NCI-H1417 treated with DMSO at 0.1 percent for 48 hours (cell line): ENCODE measurements at places on chromosomes 2 and 18.

DNA sequence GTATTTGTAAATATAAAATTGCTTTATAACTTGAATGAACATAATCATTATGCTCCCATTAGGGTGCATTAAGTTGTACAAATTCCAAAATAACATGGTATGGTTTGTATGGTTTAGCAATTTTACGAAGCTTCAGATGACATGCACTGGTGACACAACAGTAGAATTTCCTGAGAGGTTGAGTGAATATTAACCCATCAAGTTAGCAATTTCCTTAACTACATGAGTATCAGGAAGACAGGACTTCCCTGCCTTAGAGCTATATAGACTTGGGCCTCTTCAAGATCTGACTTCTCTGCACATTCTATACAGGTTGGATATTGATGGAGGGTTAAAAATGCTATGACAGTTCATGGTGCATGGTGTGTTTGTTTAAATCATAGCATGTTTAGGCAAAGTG lies 60.2 kb downstream of the ZC3H6 start:
- no peak for DNase-seq

GRCh38 chr2:153939124-153939796 lies 67.5 kb downstream of the GALNT13 start:
- DNase-seq = no peak

DNA sequence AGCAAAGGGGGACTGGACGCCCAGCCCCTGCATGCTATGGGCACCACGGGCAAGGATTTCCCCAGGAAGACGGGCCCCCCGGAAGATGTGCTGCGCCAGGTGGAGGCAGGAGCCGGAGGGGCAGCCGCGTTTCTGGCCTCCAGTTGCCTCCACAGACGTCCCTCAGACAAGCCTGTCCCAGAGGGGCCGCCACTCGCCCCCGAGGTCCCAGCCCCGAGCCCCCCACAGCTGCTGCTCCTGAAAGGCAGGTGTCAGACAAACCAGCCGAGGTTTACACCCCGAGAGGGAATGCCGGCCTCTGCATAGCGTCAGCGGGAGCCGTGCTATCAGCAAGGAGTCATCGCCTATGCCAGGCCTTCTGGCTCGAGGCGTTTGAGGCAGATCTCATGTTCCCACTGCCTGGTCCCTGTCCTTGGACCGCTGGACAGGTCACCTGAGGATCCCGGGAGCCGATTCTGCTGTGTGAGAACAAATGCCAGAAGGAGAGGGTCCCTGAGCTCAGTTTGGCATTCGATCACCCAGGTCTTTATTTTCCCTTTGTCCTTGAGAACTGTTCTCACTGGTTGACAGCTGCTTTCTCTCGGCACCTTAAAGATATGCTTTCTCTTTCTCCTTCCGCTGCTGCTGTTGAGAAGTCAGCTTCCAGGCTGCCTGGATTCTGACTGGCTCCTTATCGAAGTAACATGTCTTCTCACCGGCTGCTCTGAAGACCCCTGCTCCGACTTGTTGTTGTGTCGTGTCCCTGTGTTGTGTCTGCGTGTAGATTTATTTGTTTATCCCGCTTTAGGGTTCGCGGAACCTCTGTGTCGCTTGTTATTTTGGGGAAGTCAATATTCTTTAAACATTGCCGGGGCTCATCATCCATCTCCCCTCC lies 20.6 kb downstream of the CROCC2 start:
- DNase-seq = no peak

DNA sequence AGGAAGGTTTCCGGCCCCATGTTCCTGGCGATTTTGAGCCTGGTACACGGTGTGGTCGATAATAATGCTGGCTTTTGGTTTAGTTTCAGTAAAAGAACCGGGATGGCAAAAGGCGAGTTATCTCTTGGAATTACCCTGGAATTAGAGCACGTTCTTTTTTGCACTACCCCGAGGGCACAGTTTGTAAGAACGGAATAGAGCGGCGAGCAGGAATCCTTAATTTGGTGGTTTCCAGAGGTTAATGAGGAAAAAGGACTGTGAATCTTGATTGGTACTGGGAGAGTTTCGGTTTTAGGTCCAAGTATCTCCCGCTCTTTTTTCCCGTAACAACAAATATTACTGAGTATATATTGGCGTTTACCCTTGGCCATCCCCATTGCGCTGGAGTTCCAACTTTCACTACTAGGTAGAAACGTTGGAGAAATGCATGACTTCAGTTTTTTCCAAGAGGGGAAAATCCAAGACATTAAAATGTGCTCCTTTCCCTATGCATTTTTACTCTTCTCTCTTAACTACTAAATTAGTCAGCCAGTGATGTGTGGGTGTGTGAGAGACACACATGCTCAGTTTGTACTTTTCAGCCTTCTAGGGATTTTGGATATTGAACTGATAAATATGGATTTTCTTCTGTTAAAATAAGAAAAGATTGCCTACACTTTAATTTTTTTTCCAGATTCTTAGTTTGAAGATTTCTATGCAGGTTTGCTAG lies 160.8 kb downstream of the AGPS start:
- peak; percentile 14 for DNase-seq

DNA sequence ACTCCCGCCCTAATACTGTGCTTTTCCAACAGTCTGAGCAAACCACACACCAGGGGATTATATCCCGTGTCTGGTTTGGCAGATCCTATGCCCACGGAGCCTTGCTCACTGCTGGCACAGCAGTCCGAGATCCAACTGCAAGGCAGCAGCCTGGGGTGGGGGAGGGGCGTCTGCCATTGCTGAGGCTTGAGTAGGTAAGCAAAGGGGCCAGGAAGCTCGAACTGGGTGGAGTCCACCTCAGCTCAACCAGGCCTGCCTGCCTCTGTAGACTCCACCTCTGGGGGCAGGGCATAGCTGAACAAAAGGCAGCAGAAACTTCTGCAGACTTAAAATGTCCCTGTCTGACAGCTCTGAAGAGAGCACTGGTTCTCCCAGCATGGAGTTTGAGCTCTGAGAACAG lies 44.2 kb downstream of the LNPK start:
- DNase-seq = no peak

DNA sequence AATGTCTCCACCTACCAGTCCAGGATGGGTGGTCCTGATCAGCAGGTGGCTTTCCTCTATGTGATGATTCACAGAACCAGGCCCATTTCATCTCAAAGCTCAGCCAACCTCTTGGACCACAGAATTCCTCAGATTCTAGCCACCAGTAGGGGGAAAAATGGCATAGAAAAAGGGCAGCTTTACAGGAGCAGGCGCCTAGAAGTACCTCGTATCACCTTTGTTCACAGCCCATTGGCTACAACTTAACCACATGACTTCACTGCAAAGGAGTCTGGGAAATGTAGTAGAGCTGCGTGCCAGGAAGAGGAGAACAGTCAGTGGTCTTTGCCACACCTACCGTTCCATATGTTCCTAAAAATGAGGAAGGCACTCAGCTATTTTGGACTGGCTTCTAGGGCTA lies 62.8 kb upstream of the DTNA start:
- no peak for DNase-seq

- no peak for DNase-seq
These were observed 267.0 kb upstream of the HS6ST1 start for GRCh38 chr2:128585706-128586105.

DNA sequence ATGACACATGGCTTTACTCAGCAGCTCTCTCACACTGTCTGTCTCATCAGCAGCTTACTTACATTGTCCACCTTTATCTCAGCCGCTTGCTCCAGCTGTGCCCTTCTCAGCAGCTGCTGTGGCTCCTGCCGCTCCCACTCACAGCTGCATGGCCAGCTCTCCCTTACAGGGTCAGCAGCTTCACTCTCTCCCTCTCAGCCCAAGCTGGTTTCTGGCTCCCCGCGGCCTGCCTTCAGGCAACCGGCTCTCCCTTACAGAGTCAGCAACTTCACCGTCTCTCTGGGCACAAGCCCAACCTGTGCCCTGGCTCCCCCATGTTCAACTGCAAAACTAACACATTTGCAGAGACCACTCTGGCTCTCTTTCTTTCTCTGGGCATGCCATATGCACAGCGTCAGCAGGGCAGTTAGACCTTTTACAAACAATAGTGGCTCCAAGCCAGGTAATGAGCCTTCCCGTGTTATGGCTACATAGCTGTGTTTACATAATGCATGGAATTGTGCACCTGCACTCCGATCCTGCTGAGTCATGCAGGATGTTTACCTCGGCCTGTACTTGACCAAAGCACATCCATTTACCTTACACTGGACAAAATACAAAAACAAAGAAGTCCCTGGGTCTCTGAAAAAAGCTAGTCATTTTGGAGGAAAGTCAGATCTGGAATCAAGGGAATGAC lies 167.3 kb downstream of the DOK6 start:
- DNase-seq = no peak

DNA sequence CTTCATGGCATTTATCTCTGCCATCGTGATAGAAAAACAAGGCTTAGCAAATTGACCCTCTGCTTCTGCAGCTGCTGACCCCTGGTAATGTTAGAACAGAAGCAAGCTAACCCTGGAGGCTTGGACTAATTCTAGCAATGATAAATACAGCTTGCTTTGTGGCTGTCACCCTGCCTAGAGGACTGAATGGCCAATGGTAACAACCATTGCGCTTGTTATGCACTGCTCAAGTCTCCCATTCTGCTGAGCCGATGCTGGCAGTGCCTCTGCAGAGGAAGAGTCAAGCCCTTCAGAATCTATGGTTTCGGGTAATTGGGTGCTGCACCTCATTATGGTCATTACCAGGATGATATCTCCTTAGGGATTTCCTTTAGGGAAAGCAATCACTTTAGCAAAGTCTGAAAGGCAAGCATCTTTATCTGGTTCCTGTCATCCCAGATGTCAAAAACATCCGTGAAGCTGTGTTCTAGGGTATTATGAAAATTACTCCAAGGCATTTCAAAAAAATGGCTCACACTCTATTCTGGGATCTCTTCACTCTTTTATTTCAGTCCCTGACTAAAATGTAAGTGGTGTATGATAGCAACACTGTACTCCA lies 186.8 kb upstream of the DLGAP1 start:
- no peak for DNase-seq

- DNase-seq = no peak
These were observed 59.3 kb downstream of the SERTAD2 start for GRCh38 chr2:64594226-64594989.

GRCh38 chr2:154489266-154489858 lies 209.1 kb upstream of the KCNJ3 start:
- DNase-seq = no peak

DNA sequence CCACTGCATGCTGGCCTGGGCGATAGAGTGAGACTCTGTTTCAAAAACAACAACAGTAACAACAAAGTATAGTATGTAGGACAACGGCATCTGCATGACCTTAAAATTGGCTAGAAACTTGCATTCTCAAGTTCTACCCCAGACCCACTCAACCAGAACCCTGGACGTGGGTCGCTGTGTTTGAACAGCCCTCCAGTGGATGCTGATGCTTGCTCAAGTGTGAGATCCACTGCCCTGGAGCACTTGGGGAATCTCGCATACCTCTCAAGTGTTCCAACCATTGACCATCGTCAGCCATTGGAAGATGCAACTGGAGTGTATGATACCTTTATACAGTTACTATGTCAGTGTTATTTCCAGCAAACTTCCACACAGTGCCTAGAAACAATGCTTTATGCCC lies 435.9 kb downstream of the DCDC2C start:
- DNase-seq = no peak

DNA sequence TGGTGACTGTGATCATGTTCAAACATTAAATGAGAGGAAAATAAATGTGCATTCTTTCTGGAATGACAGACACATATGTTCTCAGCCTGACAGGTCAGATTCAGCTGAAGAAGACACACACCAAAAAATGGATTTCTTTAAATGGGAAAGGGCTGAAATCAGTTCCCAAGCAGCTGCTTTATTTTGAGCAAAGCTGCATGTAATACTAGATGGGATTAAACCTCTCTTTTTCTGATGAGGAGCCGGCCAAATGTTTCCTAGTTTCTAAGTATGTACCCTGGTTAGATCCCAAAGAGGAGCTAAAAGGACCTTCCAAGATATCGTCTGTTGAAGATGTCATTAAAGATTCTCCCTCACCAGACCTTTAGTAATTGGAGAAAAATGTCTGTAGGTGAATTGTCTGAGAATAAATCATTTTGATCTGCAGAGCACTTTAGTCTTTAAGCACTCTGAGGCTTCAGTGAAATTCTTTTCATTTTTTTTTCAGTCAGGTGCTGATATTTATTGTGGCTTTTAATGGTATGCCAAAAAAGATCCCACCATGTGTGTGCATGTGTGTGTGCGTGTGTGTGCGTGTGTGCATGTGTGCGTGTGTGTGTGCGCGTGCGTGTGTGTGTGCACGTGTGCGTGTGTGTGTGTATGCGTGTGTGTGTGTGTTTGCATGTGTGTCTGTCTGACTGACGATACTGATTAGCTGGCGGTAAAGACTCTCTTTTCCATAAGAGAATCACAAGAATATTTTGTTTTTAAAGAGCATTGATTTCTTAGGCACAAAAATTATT lies 175.8 kb downstream of the IRS1 start:
- no peak for DNase-seq

- no peak for DNase-seq
These were observed 105.3 kb downstream of the HDAC4 start for GRCh38 chr2:239295377-239296019.

DNA sequence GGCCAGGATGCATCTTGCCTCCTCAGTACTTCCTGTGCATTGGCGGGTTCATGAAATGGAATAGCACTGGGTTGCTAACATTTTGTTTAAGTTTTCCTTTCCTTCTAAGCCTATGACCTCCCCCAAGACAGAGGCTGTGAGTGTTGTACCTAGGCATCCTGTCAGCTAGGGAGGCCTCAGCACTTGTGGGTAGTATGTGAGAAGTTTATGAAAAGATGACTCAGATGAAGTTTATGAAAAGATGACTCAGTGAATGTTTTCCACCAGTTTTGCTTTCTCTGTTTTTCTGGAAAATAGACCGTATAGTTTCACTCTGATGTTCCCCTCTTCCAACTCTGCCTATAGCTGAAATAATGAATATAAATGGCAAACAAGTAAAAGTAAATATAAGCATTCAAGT lies 412.9 kb downstream of the TMEM182 start:
- DNase-seq = no peak

DNA sequence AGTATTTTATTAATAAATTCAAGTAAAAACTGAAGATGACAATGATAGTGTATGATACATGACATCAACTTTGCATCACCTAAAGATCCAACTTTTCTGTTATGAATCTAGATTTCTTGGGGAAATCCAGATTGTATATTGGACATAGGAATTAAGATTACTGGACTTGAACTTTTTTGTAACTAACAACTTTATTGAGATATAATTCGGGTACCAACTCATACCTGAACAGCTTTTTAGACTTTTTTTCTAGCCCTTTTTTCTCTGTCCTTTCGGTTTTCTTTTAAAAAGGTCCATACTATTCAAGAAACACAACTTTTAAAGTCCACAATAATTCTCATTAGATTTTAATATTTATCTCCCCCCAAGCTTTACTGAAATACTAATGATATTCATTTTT lies 1.1 kb upstream of the SOCS6 start:
- DNase-seq = no peak

DNA sequence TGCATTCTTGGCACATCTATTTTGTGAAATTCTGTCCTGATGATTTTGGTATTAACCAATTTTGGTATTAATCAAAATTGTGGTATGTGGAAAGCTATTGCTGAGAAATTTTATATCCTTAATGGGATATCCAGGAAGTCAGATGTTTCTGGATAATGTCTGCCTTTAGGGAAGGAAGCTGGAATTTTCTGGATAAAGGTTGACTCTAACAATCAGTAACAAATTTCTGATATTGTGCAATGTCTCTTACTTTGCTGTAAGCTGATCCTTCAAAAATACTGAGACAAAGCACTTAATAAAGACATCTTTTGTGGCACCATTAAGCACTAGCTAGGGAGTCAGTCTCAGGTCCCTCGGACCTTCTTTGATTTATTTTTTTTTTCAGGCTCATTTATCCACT lies 100.8 kb upstream of the UGP2 start:
- no peak for DNase-seq
